ENCODE measurements at places on chromosomes 2 and 18. TPM values are rescaled to one million over a fixed set of nuclear protein-coding genes. Genes with fewer than 3 reads are reported as not detected.

- no peak for DNase-seq
- H3K4me3 ChIP-seq, result no peak overlapping the region
- H3K27me3 ChIP-seq, result no peaks in the 10 kb centered on the region
- no peaks in the 10 kb centered on the region for H3K4me1 ChIP-seq
Measured at GRCh38 chr2:120914839-120915521, 179.3 kb downstream of the GLI2 start.

- no peaks in the 10 kb centered on the region for H3K27me3 ChIP-seq
- H3K36me3 ChIP-seq, result no peaks in the 10 kb centered on the region
- no peak overlapping the region for H3K27ac ChIP-seq
- H3K4me3 ChIP-seq, result no peak overlapping the region
Measured at GRCh38 chr18:44556296-44556695, 124.4 kb upstream of the SETBP1 start.

DNA sequence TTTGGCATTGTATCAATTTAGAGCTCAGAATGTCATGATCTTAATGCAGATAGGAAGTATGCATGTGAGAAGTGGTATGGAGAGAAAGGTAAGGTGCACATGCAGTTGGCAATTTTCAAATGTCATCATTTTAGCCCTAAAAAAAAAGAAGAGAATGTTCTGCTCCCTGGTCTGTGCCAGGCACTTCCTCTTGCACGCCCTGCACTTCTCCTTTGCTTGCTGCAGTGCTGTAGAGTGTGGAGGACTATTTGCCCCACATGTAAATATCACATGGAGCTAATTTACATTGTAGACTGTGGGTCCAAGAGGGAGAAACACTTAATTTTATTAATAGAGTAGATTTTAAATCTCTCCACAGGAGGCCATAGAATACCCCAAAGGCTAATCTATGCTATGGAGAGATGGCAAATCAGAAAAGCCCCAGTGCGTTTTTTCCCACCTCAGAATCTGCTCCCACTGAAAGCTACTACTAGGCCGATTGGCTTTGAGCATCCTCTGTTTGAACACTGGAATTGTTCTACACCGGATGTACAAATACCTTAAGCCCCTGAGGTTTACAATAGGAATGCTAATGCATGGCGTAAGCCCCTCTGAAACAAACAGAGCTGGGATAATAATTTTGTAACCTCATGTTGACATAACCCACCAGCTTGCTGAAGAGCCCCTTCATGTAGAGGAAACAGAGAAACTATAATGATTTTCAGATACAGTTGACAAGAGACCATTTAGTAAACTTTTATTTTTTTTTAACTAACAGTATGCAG lies 137.2 kb upstream of the KLHL14 start:
- no peaks in the 10 kb centered on the region for H3K36me3 ChIP-seq
- peaks cover 32% of the 10 kb centered on the region for H3K4me1 ChIP-seq
- H3K4me3 ChIP-seq, result no peak overlapping the region
- no peaks in the 10 kb centered on the region for H3K27me3 ChIP-seq
- peak overlapping the region; percentile 58 for H3K27ac ChIP-seq

Gene RNF149
- total RNA-seq, result 71.6 TPM

Gene DRC1
- not detected for total RNA-seq

- H3K4me1 ChIP-seq, result no peaks in the 10 kb centered on the region
- DNase-seq, result no peak
- H3K36me3 ChIP-seq, result no peaks in the 10 kb centered on the region
Measured at GRCh38 chr2:128374711-128375413, 56.2 kb upstream of the HS6ST1 start.

DNA sequence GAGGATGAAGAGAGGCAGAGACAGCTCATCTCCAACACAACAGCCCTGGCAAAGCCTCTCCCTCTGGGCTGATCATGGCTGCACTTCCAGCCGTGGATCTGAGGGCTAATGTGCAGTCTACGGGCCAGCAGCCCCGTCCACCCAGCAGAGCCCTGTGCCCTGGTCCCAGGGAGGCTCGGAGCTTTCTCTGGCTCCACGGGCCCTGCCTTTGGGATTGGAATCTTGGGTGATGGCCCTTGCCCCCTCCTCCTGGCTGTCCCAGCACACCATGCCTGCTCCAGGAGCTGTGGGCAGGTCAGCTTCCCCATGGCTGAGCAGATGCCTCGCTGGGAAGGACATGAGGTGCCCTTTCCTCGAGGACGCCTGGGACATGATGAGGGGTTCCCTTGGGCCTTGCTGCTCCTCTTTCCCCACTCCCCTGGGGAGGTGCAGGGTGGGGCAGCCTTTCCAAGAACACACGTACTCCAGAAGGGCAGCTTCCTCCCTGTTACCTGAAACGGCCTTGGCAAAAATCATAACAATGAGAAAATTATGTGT lies 66.9 kb downstream of the C18orf63 start:
- H3K27ac ChIP-seq, result no peak overlapping the region
- H3K27me3 ChIP-seq, result no peaks in the 10 kb centered on the region
- DNase-seq, result no peak
- no peaks in the 10 kb centered on the region for H3K36me3 ChIP-seq

DNA sequence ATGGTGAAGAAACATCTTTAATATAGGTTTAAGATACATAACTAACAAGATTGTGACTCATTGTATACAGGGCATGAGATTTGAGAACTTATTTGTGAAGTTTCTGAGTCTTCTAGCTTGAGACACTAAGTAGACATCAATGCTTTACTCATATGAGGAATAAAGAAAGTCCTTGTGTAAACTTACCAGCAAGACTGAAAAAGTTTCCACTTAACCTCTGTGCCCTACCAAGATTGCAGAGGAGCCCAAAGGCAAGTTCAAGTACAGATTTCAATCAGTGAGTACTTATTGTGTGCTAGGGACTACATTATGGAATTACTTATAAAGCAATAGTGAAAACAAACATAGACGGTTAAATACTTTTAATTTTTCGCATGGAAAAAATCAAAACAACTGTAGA lies 1041.2 kb upstream of the CELF4 start:
- H3K4me3 ChIP-seq, result no peak overlapping the region
- H3K36me3 ChIP-seq, result no peaks in the 10 kb centered on the region
- no peak overlapping the region for H3K27ac ChIP-seq
- H3K27me3 ChIP-seq, result no peaks in the 10 kb centered on the region

DNA sequence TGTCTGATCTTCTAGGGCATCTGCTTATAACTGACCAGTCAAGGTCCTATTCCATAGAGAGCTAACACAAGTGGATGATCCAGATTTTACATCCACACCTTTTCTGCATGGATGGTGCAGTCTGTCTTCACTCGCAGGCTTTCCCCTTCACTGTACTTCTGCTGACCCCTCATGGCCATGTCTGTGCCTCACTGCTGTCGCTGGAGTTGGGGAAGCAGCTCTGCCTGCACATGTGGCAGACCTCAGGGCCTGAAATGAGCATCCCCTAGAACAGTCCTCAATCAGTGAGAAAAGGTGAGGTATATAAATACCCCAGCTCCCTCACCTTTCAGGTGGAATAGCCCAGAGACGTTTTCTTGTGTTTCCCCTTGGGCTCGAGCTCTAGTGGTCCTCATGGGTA lies 233.8 kb downstream of the ANKRD36B start:
- peak; percentile 21 for DNase-seq
- peaks cover 3% of the 10 kb centered on the region for H3K27me3 ChIP-seq

GRCh38 chr2:46735108-46735691 lies 180.4 kb downstream of the MCFD2 start:
- no peak overlapping the region for H3K27ac ChIP-seq
- no peaks in the 10 kb centered on the region for H3K4me1 ChIP-seq
- H3K36me3 ChIP-seq, result peaks cover 4% of the 10 kb centered on the region

DNA sequence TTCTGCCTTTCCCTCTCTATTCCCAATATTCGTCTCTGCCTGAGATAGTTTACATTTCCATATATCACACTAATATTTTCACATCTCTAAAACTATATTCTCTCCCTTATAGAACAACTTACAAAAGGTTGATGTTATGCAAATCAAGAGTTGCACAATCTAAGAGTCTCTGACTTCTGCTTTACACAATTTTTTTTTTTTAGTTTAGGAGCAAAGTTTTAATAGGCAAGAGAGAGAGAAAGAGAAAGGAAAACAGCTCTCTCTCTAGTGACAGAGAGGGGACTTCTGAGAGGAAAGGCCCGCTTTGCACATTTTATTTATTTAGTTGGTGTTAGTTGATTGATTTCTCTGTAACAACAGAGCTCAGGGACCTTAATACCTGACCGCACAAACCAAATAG lies 380.2 kb downstream of the TXNL1 start:
- peak; percentile 63 for DNase-seq
- H3K27ac ChIP-seq, result peak overlapping the region; percentile 80
- no peak overlapping the region for H3K4me3 ChIP-seq
- no peaks in the 10 kb centered on the region for H3K36me3 ChIP-seq
- no peaks in the 10 kb centered on the region for H3K27me3 ChIP-seq
- peaks cover 15% of the 10 kb centered on the region for H3K4me1 ChIP-seq

DNA sequence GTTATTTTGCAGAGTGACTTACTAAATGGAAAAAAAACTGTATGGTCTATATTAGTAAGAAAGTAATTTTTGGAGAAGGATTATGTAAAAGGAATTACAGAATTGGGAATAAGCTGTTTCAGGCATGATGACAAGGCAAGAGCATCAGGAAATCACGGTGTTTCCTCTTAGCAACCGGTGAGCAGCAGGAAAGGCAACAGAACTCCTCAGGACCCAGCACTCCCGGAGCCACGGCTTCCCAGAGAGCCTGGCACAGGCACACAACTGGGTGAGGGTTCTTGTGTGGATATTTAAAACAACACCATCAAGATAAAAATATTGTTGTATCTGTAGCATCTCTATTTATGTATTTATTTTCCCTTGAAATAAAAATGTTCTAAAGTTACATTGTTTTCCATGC lies 34.4 kb downstream of the CYP27C1 start:
- no peak overlapping the region for H3K4me3 ChIP-seq
- no peaks in the 10 kb centered on the region for H3K27me3 ChIP-seq
- DNase-seq, result no peak
- no peak overlapping the region for H3K27ac ChIP-seq
- H3K36me3 ChIP-seq, result no peaks in the 10 kb centered on the region

DNA sequence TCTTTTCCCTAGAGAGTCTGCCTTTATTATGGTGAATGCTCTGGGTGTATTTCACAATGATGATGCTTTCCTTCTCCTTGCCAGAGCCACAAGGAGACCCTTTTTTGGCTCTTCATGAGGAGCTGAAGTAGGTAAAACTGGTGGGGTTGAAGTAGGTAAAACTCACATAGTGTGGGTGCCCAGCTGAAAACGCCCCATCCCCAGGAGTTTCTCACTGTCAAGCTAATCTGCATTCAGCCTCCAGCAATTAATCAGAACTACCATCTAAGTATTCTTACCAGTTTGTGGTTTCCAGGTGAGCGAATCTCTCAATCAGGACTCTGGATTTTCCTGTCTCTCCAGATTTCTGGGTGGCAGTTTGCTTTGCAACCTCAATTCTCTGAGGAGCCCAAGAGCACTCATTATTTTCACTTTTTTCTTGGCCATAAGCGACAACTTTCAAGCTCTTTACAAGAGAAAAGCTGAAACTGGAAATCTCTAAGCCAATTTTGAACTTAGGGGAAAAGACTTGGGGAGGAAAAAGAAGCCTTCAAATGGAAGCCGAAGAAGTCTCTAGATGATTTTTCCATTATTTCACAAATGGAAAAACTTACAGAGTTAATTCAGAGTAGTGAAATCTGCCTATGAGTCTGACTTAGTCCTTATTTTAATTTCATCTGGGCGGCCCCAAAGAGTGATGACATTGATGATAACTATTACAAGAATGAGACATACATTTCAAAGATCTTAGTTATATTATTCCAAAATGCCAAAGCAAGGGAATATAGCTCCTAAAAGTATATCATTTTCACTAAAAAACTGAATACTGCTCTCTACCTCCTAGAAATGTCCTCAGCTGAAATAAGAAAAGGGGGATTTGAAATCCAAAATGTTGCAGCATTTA lies 121.4 kb upstream of the MAP3K20 start:
- no peak overlapping the region for H3K27ac ChIP-seq
- no peak overlapping the region for H3K4me3 ChIP-seq
- DNase-seq, result no peak
- H3K36me3 ChIP-seq, result no peaks in the 10 kb centered on the region

DNA sequence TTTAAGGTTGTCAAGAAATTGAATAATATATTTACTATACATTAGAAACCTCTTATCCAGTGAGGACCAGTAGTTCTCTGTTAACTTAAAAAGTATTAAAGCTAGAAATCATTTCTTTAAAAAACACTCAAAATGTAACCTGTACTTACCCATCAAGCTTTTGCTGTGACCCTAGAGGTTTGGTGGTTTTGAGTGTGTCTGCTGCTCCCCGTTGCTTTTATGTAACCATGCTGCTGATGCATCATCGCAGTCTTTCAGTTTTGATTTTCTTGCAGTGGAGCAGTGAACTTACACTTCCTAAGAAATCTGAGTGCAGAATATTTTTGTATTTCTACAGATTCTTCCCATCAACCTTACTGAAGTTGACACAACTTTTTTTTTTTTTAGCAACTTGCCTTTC lies 34.2 kb downstream of the MRPS9 start:
- no peaks in the 10 kb centered on the region for H3K27me3 ChIP-seq
- no peak overlapping the region for H3K4me3 ChIP-seq
- no peaks in the 10 kb centered on the region for H3K36me3 ChIP-seq
- no peaks in the 10 kb centered on the region for H3K4me1 ChIP-seq

GRCh38 chr18:39701055-39701783 lies 2135.6 kb upstream of the CELF4 start:
- no peaks in the 10 kb centered on the region for H3K36me3 ChIP-seq
- H3K4me3 ChIP-seq, result no peak overlapping the region
- no peaks in the 10 kb centered on the region for H3K27me3 ChIP-seq
- H3K4me1 ChIP-seq, result no peaks in the 10 kb centered on the region

GRCh38 chr2:96528700-96529375 lies 7.7 kb upstream of the ARID5A start:
- H3K4me3 ChIP-seq, result no peak overlapping the region
- H3K36me3 ChIP-seq, result no peaks in the 10 kb centered on the region
- no peak for DNase-seq
- H3K4me1 ChIP-seq, result peaks cover 26% of the 10 kb centered on the region
- no peak overlapping the region for H3K27ac ChIP-seq

Gene GPR55
- total RNA-seq, result 4.7 TPM
